KBM-7 (cell line): ENCODE measurements at places on chromosomes 1 and 21.
A peak's percentile ranks its signal among the peaks of the same experiment; 100 is the strongest.

DNA sequence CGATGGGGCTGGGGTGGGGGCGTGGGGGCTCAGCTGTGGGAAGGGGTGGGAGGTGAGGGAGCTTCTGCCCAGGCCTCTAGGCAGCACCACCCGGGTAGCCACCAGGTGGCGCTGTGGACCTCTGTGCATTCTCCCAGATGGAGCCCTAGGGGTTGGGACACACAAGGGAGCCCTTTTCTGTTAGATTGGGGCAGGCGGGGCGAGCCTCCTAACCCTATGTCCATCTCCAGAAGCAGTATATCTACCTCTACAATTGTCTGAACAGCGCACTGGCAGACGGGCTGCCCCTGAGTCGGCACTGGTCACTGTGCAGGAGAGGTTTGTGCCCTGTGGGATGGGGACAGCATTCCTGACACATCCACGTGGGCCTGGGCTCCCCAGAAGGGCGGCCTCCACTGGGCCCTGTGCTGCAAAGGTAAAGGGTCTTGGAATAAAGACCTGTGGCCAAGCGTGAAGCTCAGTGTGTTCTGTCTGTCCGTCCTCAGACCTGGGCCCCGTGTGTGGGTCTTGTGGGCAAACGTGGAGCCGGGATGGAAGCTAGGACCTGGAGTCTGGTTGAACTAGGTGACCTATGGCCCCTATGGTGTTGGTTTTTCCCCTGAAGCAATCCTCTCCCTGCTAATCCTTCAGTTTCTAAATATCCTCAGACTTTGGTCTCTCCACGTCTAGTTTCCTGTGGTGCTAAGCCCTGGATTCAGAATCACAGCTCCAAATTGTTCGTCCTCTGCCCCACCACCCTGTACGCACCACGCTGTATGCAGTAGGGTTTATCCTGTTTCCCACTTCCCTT is 4.4 kb upstream of the LGR6 start:
- peak; percentile 60 for DNase-seq

GRCh38 chr21:34702341-34703170 is 33.8 kb downstream of the CLIC6 start:
- DNase-seq = no peak

DNA sequence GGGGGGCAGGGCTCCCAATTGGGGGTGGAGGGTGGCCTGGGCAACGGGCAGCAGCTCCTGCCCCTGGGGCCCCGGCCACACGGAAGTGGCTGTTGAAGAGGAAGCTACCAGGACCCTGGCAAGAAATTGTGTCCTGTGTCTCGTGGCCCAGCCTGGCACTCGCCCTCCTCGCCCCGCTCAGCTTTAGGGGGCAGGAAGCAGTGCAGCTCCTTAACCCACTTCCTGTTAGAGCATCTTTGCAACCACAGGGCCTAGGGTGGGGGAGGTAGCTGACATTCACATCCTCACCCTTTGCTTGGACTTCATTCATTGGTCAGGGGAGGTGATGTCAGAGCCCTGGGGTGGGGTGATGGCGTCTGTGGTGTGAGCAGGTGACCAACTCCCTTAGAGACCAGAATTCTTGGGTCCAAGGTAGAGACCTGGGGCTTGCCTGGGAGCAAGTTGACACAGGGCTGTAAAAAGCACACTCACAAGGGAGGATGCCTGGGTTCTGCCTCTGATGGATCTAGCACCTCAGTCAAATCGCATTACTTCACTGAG is at the start of gene ARHGAP30:
Gene ARHGAP30 (minus strand): TSS at position 161 of the 540 bp plus-strand sequence. CDS start 267 bp downstream, outside the sequence.
- peak; percentile 90 for DNase-seq

DNA sequence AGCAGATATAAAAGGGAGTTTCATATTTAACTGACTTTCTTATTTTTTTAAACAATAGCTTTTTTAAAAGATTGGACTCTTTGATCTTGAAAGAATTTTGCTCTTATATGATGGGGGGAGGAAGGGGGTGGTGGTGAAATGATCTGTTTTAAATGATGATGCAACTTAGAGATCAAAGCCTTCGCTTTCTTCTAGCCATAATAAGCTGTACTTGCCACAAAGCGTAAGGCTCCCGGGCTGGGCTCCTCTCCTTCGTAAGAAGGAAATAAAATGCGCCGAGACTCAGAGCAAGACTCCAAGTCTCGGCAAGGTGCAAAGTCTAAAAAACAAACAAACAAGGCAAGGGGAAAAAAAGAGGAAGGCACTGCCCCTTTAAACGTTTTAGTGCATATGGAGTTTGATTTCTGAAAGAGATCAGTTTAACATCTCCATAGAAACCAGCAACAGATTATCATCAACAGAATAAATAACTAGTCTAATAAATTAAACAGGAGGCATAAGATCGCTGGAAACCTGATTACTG is 3.3 kb downstream of the CASZ1 start:
- DNase-seq = peak; percentile 42

GRCh38 chr1:101154547-101154946 is 82.3 kb upstream of the S1PR1 start:
- no peak for DNase-seq

DNA sequence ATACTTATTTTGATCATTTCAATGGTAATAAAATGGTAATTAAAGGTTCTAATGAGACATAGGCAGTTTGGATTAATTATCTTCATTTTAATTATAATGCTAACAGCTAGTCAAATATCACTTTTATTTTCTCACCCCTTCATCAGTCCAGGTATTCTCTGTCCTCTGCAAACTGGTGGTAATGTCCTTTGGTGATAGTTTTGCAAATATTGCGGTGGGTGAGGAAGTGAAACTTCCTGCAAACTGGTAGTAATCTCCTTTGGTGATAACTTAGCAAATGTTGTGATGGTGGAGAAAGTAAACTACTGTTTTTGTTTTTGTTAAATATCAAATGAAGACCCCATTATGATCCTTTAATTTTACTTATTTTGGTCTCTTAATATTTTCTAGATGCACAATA is 209.0 kb downstream of the AMY1C start:
- no peak for DNase-seq

DNA sequence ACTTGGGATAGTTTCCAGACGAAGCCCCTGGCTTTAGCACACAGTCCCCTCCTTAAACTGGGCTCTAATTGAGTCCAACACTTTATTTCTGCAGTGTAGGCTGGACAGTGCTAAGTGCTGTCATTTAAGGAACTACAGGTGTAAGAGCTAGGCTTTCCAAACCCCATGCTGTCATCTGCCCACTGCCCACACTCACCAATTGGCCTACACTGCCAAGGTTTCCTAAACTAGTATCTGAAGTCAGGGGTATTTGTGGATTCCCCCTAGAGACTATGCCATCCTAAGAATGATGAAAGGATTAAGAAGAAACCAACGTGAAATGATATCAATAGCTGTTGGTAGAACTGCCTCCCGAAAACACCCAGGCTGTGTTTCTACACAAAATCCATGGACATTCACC is 160.9 kb downstream of the TBX15 start:
- no peak for DNase-seq

GRCh38 chr1:23098463-23099170 is 70.0 kb downstream of the LUZP1 start:
- DNase-seq = peak; percentile 80

GRCh38 chr1:26787381-26787705 is 407 bp upstream of the PIGV start:
- no peak for DNase-seq

- peak; percentile 41 for DNase-seq
These were observed 128.0 kb downstream of the ADAMTS1 start for GRCh38 chr21:26717146-26717739.

DNA sequence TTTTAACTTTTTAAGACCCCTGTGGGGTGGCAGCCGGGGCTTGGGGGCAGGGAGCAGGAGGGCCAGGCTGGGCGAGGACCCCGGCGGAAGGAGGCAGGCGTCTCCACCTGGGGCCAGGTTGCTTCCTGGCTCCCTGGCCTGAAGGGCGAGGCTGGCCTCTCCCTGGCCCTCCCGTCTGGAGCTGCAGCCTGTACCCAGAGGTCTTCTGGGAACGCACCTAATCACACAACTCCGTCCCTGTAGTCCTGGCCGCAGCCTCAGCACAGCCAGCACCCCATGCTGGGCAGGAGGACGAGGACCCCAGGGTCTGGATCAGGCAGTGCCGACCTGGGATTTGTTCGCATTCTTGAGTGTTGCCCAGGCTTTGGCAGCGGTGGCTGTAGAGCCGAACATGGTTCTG is 14.1 kb upstream of the TTC34 start:
- DNase-seq = no peak

GRCh38 chr1:204363335-204364114 is 3.8 kb upstream of the PLEKHA6 start:
- peak; percentile 89 for DNase-seq

GRCh38 chr1:5639106-5639722 is 353.0 kb downstream of the NPHP4 start:
- DNase-seq = no peak

GRCh38 chr1:7584643-7585042 is 186.5 kb upstream of the VAMP3 start:
- DNase-seq = no peak

- no peak for DNase-seq
These were observed 2.1 kb downstream of the KLHL21 start for GRCh38 chr1:6600410-6601048.

GRCh38 chr1:45883658-45884057 is 80.2 kb downstream of the MAST2 start:
- DNase-seq = no peak
